ENCODE measurements at places on chromosomes 2 and 18.

DNA sequence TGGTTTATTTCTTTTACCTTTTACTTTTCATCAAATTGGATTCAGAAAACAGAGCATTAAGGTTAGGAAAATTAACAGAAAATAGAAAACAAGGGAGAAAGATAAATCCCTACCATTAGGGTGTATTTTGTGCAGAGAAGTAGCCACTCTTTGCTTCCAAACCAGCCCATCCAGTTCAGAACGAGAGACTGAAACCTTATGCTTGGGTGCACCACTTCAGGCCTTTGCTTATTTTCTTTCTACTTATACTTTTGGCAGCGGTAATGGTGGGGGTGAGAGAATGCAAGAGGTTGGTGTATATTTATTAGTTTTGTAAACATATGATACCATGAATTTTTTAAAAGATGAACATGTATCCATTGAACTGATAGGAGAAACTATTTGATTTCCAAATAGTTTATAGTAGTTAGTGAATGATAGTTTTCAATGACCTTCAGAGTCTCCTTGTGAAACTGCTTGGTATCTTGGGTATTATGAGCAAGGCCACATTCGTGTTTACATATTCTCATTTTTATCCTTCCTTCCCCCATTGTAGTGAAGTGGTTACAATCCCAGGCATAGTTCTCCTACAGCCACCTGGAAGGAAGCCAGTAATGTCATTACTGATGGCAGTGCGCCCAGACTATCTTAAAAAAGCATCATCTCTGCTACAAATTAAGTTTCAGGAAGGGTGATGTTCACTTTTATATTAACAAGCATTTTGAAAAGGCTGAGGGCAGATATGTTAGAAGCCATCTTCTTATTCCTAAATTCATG, 60.8 kb downstream of the MFSD6 start:
- DNase-seq, result peak; percentile 68

DNA sequence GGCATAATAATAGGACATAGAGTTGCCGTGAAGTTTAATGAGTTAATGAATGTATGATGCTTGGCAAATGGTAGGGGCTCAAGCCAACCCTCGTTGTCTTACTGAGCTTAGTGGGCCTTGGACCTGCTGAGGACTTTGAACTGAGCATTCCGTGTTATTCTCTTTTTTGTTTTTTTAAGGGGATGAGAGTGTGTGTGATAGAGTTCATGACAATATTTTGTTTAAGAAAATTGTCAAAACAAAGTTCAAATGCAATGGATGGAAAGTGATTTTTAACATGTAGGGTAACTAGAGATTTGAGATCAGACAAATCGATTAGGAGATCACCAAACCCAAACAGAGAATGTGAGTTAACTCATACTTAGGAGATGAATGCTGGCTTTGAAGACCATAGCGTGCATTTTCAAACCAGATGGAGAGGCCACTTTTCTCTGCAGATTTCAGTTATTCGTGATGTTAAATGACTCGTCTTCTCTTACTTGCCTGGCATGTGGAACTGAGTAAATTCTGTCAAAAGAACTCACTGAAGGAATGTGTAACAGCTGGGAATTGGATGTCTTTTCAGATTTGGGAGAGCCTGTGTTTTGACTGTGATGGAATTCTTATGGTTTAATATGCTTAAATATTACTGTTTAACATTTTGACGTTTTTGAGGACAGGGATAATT, 88.7 kb downstream of the NEDD4L start:
- no peak for DNase-seq

- no peak for DNase-seq
These were observed 47.5 kb downstream of the PTGR3 start for GRCh38 chr18:75161256-75162028.

- DNase-seq, result peak; percentile 82
These were observed 299.2 kb downstream of the INSIG2 start for GRCh38 chr2:118387509-118387908.

- DNase-seq, result peak; percentile 8
These were observed at the start of gene ITM2C for GRCh38 chr2:230864605-230865306. ITM2C (plus strand) TSS chr2:230864942; CDS start chr2:230865026, 84 bp downstream.

Data from epithelial cell of prostate (primary cell).